ENCODE measurements at places on chromosomes 5 and 9.

DNA sequence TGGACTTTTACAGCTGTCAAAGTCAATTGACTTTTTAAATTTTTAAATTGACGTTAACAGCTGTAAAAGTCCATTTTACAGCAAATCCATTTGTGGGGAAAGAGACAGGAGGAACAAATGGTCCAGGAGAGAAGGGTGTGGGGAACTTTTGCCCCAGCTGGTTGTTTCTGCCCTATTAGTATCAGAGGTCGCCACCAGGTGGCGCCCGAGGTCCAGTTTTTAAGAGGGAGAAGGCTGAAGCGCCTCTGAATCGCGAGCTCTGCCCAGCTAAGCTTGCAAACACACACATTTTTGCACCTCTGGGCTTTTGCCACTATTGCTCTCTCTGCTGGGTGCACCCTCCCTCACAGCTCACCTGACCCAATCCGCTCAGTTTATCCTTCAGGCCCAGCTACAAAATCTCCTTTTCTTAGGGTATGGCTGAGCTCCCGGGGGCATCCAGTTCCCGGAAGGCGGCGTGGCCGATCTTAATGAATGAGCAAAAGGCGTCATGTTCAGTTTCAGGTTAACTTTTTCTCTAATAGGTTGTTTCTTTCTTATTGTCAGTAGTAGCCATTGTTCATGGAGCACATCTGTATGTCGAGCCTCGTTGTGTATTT lies 6.3 kb upstream of the TTLL11 start:
- peak; percentile 61 for DNase-seq

DNA sequence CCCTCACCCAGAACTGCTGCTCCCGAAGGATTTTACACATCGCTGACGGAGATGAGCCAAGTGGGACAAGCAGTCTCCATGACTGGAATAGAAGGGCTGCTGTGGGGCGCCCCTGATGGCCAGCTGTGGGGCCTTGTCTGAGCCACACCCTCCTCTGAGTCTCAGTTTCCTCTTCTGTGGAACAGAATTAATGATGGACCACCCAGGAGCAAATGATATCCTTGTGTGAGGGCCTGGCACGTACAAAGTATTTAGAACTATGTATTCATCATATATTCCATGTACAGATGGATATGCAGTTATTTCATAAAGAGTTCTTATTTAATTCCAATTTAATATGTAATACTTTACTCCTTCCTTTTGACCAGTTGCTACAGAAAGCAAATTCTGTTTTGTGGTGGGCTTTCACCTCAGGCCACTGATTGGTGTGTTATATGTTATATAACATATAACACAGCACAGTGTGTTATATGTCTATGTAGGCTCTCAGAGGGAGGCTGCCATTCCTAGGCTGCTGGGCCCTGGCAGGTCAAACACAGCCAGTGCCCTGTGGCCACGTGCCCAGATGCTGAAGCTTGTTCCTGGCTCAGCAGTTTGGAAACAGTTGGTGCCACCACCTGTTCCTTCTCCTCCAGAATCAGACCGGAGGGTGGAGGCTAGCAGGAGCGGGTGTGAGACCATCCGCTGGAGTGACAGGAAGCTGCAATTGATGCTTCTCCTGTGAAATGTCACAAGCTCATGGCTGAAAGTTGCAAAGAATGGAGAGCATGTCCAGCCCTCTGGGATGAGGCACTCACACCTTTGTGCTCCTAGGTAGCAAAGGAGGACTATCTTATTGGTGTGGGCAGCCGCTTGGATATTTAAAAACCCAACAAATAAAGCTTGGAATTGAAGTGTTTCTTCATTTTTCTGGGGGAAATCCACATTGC lies 4.4 kb upstream of the FGD3 start:
- no peak for DNase-seq

DNA sequence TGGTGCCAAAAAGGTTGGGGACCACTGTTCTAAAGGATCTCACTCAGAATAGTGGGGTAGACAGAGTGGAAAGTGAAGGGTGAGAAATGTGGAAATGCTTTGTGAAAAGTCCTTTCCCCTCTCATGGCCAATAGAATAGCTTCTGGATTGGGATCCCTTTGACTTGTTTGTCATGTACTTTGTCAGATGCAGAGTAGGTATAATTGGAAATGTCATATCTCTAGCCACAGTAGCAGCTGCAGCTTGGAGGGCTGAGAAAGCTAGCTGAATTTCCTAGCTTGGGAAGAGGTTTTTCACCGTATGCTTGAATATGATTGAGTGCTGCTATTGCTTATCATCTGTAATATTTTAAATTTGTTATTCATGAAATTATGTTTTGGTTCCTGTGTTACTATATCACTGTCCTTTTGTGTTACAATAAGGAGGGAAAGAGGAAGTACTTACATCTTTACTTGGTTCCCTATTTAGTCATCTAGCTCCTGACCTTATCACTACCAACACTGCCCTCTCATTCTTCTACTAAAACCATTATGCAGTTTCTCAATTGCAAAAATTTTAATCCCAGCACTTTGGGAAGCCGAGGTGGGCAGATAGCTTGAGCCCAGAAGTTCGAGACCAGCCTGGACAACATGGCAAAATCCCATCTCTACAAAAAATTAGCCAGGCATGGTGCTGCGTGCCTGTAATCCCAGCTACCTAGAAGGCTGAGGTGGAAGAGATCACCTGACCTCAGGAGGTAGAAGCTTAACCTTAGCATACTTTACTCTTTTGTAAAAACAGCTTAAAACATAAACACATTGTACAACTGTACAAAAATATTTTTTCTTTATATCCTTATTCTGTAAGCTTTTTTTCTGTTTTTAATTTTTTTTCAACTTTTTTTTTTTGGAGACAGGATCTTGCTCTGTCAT lies 12.4 kb downstream of the SLC30A5 start:
- no peak for DNase-seq

GRCh38 chr9:13932528-13933267 lies 381.2 kb downstream of the NFIB start:
- DNase-seq = no peak

- DNase-seq = no peak
These were observed 226.9 kb upstream of the C9orf72 start for GRCh38 chr9:27800159-27800558.

DNA sequence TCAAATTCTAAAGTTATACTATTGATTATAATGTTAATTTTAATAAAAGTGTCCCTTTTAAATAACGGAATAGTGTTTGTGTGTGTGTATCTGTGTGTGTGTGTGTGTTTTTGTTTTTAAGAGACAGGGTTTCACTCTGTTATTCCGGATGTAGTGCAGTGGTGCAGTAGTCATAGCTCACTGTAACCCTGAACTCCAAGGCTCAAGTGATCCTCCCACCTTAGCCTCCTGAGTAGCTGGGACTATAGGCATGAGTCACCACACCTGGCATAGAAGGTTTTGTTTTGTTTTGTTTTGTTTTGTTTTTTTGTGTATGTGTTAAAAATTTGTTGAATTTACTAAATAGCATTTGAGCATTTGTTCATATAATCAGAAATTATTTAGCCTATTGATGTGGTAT lies 64.6 kb downstream of the YTHDC2 start:
- DNase-seq = no peak

DNA sequence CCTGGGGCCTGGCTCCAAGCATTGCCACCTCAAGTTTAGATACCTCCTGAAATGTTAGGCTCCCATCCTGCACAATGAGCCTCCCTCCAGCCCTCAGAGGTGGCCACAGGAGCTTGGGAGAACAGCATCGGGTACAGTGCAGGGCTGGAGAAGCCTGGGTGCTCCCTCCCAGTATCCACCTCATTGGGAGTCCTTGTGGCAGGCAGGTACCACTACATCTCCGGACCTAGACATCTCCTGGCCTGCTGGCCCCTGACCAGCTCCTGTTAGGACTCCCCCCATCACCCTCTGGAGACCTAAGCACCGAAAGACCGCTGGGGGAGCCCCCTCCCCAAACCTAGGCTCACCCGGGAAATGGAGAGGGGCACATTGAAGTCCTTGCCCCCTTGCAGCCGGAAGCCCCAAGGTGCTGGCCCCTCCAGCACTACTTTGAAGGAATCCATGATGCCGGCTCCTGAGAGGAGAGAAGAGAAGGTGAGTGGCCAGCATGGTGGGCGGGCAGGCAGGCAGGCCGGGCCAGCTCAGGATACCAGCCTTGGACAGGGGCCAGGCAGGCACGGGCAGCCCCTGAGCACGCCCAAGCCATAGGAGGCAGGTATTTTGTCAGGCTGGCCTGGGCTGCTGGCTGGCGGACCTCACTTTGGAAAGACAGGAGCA lies 1.2 kb downstream of the PDLIM7 start:
- no peak for DNase-seq

Measured in renal cortex interstitium (tissue), 15 donors.